ENCODE measurements at places on chromosomes 3 and 15. TPM values are rescaled to one million over a fixed set of nuclear protein-coding genes. Genes with fewer than 3 reads are reported as not detected.

DNA sequence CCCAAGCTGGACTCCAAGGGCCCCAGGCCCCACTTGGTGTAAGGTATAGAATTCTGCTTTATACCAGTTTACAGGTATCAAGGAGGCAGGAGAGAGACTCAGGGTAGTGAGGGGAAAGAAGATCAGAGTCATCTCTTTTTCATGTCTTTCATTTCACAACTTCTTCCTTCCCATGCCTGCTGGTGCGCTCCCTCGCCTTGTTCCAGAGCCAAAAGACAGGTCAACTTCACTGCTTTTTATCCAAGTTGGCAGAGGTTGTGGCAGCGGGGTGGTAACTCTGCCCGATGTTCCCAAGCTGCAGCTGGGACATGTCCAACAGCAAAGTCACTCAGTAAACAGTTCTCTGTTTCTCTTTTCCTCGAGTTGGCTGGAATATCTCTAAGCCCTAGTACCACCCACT is 86.3 kb upstream of the TCF12 start:
- DNase-seq = peak; percentile 92

GRCh38 chr3:94305835-94306611 is 243.2 kb downstream of the NSUN3 start:
- peak; percentile 41 for DNase-seq

Gene PAQR9
- not detected for total RNA-seq

- no peak for DNase-seq
These were observed 74.0 kb upstream of the STRIT1 start for GRCh38 chr3:155367506-155367905.

Gene SI
- total RNA-seq = not detected

- peak; percentile 9 for DNase-seq
These were observed 422.2 kb downstream of the GBE1 start for GRCh38 chr3:81339040-81339845.

Gene POPDC2
- total RNA-seq = 38.7 TPM

Gene LRRC49
- 18.5 TPM for total RNA-seq

Gene ESYT3
- total RNA-seq = 5.8 TPM

Gene MGLL
- 36.4 TPM for total RNA-seq

Gene THPO
- not detected for total RNA-seq

- DNase-seq = peak; percentile 77
These were observed 49.0 kb downstream of the KBTBD12 start for GRCh38 chr3:127964053-127964452.

Gene PARP15
- total RNA-seq = 1.1 TPM

DNA sequence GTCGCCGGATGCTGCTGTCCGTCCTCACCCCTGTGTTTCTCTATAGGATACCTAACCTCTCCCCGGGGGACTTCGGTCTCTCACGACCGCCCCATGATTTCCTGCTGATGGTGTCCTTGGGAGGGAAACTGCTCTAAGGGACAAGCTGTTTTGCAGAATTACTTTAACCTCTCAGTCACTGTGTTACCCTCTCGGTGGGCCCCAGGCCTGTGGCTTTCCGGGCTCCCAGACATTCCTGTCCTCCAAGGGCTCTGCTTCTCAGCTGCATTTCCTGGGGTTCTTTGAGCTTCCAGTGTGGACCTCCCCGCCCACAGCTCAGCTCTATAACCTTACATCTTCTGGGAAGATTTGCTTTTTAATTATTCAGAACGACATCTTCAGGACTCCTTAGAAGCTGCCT is 40.9 kb downstream of the CHST2 start:
- no peak for DNase-seq

Gene CCDC9B
- 25.4 TPM for total RNA-seq

GRCh38 chr3:177553012-177553411 is 355.7 kb upstream of the TBL1XR1 start:
- DNase-seq = no peak

Gene PRICKLE2
- 49.3 TPM for total RNA-seq

- DNase-seq = no peak
These were observed 3.5 kb downstream of the HDC start for GRCh38 chr15:50261981-50262380.

DNA sequence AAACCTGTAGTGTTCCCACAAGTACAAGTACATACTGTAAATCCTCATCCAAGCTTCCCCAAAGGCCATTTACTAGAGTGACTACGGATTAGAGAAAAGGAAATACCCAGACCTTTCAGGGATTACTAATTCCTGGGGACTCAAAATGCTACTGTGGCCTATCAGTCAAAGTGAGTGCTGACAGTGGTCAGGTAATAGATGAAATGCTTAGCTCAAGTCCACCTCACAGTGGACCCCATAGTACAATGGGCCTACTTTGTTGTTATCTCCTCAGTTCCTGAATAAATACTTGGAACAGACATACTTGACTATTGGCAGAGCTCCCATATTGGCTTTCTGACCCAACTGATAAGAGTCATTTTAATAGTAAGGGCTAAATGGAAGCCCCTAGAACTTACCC is 61.6 kb downstream of the MAP4 start:
- DNase-seq = no peak

GRCh38 chr3:87856126-87856525 is 202.7 kb downstream of the CGGBP1 start:
- no peak for DNase-seq

- DNase-seq = no peak
These were observed 500.2 kb upstream of the GBE1 start for GRCh38 chr3:82261637-82262036.

DNA sequence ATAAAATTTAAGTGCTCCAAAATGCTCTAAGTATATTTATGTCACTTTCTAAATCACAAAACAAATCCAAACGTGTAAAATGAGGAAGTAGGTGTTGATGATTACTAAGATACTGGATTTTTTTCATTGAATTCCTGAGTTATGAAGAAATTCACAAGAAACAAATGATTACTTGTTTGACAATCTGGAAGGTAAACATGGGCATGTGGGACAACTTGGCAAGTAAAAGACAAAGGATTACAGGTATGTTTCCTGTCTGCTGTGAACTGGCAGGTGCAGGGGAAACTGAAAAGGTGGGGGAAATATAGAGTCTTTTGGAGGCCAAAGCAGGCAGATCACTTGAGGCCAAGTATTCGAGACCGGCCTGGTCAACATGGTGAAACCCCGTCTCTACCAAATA is 252.7 kb upstream of the AZI2 start:
- no peak for DNase-seq

GRCh38 chr3:194556086-194557056 is 69.6 kb upstream of the ATP13A3 start:
- DNase-seq = no peak

DNA sequence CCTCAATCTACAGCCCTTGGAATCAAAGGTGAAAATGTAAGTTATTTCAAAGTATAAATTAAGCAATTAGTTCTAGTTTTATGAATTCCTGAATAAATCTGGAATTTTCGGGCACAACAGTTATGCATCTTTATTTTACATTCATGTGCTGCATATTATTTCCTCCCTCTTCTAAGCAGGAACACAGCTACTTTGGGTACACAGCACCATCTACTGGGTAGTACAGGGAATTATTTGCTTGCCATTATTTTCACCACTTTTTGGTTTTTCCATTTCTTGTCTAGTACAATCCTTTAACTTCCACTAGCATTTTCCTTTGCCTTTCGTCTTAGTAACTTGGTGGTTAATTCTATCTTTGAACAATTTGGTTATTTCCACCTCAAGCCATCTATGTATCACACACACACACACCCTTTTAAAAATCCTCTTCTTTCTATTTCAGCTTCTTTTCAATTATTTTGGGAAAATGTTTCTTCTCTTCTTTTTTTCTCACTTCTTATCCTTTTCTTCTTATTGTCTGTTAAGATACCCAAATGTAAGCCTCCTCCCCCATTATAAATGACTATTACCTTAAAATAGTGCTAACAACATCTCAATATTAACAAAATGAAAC is 451.0 kb downstream of the MFSD1 start:
- DNase-seq = no peak

Gene CTXN2
- not detected for total RNA-seq

DNA sequence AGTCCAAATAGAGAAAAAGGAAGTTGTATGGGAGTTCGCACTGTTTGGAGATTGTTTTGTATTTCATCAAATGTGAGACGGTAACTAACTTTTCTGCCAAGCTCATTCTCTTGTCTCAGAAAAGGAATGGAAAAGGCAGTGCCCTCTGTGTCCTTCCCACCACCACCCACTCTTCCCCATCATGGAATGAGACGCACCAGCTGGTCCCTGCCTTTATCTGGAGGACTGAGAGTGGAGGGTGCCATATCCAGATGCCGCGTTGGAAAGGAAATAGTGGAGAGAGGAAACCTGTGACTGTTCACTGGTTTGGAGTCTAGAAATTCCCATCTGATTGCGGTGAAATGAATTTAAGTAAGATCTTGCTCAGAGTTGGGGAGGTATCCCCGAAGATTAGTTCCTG is 3.7 kb upstream of the CCK start:
- no peak for DNase-seq

DNA sequence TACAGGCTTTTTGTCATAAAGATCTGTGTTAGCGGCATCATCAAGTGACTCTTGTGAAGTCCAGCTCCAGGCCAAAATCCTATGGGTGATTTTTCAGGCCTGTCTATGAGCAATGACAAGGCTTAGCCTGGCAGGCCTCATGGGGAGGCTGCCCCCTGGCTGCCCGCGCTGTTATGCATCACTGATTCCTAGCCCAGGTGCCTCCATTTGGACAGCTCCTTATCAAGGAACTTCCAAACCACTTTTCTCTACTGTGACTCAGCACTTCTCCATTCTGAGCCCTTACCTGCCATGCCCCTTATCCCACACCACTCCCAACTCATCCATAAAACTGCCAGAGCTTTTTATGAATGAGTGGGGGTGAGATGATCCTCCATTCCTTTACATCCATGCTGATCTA is 91.5 kb upstream of the C3orf80 start:
- DNase-seq = no peak

- DNase-seq = no peak
These were observed 73.3 kb upstream of the ATP13A5 start for GRCh38 chr3:193451902-193452301.

GRCh38 chr15:45611305-45611704 is 23.5 kb upstream of the SQOR start:
- no peak for DNase-seq

Gene PIERCE2
- not detected for total RNA-seq

DNA sequence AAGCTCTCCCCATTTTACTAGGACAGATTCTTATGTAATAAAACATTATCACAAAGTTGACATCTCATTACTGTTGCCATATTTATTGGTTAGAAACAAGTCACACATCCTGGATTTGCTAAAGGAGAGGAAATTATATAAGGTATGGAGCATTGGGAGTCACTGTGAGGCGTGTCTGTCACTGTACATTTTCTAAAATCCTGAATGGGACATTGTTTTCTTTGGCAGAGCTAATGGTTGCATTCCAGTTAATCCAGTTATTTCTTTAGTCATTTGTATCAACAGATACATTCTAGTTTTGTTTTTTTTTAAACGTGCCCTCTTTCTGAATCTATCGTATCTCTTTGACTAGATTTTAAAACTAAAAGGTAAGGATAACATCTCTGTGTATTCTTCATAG is 70.2 kb upstream of the MITF start:
- DNase-seq = no peak

Gene PCLAF
- 12.0 TPM for total RNA-seq

DNA sequence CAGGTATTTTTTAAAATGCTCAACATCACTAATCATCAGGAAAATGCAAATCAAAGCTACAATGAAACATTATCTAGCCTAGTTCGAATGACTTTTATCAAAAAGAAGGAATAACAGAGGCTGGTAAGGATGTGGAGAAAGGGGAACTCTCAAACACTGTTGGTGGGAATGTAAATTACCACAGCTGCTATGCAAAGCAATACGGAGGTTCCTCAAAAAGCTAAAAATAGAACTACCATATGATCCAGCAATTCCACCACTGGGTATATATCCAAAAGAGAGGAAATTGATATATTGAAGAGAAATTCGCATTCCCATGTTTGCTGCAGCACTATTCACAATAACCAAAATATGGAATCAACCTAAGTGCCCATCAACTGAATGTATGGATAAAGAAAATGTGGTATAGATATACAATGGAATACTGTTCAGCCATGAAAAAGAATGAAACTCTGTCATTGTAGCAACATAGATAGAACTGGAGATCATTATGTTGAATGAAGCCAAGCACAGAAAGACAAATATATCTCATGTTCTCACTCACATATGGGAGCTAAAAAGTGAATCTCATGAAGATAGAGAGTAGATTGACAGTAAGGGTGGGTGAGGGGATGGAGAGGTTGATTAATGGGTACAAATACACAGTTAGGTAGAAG is 19.7 kb upstream of the CLN6 start:
- DNase-seq = no peak

Gene ROBO2
- 22.1 TPM for total RNA-seq

Gene RSRC1
- total RNA-seq = 62.7 TPM

Gene RBM6
- 98.1 TPM for total RNA-seq

- no peak for DNase-seq
These were observed 353.6 kb downstream of the NTRK3 start for GRCh38 chr15:87902772-87903426.

GRCh38 chr15:50120729-50121128 is 1.7 kb upstream of the ATP8B4 start:
- DNase-seq = no peak

DNA sequence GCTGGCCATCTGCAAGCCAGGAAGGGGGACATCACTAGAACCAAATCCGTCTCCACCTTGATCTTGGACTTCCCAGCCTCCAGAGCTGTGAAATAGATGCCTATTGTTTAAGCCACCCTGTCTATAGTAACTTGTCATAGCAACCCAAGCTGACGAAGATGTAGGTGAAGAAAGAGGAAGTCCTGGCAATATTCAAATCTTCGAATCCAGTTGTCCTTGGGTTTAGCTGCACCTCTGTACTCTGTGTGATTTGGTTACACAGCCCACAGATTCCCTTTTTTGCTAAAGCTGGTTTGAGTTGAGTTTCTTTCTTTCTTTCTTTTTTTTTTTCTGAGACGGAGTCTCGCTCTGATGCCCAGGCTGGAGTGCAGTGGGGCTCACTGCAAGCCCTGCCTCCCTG is 68.0 kb upstream of the XCR1 start:
- DNase-seq = no peak

DNA sequence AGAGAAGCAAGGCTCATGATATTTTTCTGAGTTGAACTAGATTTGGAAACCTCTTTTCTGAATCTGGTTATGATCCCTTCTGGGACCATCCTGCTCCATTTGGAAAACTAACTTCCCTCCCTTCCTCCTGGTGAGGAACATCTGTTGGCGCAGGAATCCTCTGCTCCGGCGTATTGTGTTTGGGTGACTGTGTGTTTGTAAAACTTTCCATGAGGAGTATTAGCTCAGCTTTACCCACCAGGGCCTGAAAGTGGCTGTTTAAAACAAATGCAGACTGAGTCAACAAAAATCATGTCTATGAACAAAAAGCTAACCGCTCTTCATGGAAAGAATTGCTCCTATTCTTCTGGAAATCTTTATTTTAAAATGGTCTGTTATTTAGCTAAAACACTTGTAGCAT is 17.7 kb downstream of the STARD9 start:
- DNase-seq = peak; percentile 79

Gene CCDC50
- total RNA-seq = 55.2 TPM

Gene SLC27A2
- 0.31 TPM for total RNA-seq

Gene ARL8B
- total RNA-seq = 53.1 TPM

DNA sequence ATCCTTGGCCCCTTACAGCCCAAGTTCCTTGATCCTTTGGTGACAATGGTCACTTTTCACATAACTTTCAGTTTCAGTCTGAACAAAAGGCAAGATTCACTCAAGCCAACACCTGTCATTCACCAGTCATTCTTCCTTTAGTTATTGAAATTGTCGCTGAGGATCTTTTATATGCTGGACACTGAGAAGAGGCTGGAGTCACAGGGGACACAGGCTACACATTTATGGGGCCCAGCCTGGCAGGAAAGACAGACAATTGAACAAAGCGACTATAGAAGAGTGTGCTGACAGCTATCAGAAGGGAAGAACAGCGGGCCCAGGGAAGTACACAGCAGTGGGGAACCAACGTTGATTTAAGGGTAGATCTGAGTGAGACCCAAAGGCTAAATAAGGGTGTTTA is 69.8 kb upstream of the PROK2 start:
- DNase-seq = no peak

All from tongue (tissue), 3 donors.